NCI-H2029 treated with DMSO at 0.1 percent for 48 hours (cell line): ENCODE measurements at places on chromosomes 12 and 14.

- no peak for DNase-seq
These were observed 46.6 kb upstream of the ESRRB start for GRCh38 chr14:76329154-76329928.

GRCh38 chr14:98062083-98062482 is 1209.9 kb downstream of the BCL11B start:
- no peak for DNase-seq

- no peak for DNase-seq
These were observed 2.7 kb upstream of the CNTN1 start for GRCh38 chr12:40689576-40689975.

- peak; percentile 81 for DNase-seq
These were observed 246.6 kb downstream of the TMEM132D start for GRCh38 chr12:129657179-129657578.

DNA sequence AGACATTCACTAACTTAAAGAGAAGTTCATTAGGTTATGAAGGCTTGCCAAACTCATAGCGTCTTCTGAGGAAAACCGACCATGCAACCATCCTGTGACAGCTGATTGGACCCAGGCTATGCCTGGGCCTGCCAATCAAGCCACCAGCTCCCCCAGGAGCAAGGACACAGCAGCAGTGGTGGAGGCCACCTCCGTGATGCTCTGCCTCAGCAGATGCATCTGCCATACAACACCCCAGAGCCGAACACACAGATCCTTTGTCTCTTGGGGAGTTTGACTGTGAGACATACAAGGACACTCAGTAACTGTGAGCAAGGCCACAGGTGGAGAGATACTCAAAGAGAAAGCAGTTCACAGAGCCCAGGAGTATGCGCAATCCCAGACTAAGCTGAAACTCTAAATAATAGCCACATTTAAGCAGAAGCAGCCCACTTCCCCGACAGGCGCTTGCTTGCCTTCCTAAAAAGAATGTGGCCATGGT is 10.0 kb upstream of the CNIH1 start:
- DNase-seq = no peak

DNA sequence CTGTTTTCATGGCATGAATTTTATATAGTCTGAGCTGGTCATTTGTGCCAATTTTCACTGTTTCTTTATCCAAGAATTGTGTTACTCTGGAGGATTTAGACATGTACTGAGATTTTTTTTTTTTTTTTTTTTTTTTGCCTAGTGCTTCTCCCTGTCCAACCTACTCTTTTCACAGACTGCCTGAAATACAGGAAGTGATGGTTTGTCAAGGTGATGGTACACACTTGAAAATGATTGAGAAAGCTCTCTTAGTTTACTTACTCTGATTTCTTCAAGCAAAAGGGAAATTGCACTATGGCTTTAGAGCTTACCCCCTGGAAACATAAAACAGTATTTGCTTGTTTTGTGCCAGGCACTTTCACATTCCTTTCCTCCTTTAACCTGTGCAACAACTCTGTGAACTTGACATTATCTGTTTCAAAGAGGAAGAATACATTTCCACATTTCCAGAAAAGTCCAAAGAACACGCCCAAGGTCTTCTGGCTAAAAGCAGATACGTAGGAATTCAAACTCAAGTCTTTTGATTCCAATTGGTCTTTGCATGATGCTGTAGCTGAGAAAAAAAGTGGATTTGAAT is 181.1 kb downstream of the SLC15A5 start:
- no peak for DNase-seq

DNA sequence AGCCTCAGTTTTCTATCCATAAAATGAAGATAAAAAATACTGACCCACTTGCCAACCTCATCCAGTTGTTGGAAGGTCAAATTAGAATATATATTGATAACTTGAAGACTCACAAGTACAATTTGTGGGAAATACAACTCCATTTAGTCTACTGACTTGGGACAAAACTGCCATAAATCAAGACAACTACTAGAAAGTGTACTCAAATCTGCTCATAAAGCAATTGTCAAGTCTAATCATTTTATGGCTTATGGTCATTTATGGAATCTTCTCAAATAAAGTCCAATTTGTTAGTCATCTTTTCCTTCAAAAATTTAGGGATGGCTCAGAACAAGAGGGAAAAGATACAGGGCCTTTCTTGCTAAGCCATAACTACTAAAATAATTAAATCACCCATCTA is 7.0 kb downstream of the BTG1 start:
- DNase-seq = no peak

DNA sequence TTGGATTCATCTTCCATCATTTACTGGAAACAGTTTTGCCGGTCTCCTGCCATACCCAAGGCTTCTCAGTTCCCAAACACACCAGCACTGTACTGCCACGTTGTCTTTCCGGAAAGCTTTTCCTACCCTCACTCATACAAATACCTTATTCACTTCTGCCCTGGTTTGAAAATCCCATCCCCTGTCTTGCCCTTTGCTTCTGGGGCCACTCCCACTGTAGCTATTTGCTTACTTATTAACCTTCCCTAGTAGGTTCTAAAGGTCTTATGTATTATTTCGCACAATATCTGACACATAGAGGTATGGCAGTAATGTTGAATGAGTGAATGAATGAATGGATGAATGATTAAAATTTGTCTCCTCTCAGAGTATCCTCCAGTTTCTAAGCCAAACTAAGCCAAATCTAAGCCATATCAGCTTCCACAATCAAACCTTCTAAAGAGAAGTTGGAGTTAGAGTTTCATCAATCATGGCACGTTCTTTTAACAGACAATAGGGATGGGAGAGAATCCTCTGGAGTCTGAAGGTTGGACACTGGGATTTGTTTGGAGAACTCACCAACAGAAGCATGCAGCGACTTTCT is 18.6 kb downstream of the TSPAN8 start:
- no peak for DNase-seq

DNA sequence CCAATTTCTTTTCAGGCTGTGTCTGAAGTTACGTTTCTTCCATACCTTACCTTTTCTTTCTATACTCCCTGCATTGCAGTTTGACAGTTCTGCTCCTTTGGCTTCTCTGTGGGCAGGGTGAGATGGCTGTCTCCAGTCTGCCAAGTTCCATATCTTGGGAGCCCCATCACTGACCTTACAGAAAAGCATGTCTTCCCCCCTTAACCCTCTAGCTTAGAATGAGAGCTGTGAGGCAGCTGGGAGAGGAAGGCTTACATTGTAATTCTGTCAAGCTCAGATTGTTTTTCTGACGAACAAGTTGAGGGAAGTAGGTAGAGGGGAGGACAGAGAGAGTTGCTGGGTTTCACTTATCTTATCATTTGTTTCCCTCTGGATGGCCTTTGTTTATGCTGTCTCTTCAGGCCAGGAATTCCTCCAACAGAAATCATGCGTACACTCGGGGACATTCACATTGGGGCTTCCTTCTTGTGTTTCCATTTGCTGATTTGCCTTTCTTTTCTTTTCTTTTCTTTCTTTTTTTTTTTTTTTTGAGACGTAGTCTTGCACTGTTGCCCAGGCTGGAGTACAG is 9.3 kb downstream of the DAAM1 start:
- no peak for DNase-seq

DNA sequence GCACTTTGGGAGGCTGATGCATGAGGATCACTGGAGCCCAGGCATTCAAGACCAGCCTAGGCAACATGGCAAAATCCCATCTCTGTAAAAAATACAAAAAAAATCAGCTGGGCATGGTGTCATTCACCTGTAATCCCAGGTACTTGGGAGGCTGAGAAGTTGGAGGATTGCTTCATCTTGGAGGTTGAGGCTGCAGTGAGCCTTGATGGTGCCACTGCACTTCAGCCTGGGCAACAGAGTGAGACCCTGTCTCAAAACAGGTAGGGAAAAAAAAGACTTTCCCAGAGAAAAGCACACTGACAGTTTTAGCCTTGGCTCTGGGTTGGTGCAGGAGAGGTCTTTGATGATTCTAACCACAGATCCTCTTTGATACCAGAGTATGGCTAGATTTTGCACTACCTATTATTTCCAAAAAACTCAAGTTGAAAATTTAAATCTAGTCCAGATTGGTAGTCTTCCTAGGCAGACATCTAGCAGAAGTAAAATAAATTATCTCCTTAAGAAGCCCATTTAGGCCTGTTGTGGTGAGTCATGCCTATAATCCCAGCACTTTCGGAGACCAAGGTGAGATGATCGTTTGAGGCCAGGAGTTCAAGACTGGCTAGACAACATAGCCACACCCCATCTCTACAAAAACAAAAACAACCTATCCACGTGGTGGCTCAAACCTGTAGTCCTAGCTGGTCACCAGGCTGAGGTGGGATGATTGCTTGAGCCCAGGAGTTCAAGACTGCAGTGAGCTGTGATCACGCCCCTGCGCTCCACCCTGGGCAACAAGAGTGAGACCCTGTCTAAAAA is 18.6 kb downstream of the LARP4 start:
- DNase-seq = no peak

- DNase-seq = no peak
These were observed 5.4 kb upstream of the KIF26A start for GRCh38 chr14:104132981-104133380.

GRCh38 chr12:42617622-42618021 is 28.1 kb upstream of the PRICKLE1 start:
- no peak for DNase-seq

DNA sequence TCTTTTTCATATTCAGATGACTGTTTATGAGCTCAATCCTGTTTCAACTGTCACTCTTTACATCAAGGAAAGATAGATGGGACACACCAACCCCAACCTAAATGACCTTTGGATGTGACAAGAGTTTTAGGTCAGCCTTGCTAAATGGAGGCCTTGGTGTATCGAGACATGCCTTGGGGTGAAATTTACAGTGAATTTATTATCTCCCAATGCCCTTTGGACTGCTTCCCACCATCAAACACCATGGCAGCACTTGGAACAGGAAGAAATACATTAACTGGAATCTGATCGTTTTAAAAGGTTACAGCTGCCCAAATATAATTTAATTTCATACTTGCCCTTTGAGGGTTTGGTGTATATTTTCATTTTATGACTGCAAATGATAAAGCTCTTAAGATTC is 327.6 kb downstream of the SOX5 start:
- DNase-seq = peak; percentile 16

GRCh38 chr12:123767613-123768012 is 5.5 kb downstream of the DNAH10 start:
- no peak for DNase-seq

- DNase-seq = no peak
These were observed 7.7 kb downstream of the LUM start for GRCh38 chr12:91103624-91104023.
